ENCODE measurements at places on chromosomes 6 and 20.

DNA sequence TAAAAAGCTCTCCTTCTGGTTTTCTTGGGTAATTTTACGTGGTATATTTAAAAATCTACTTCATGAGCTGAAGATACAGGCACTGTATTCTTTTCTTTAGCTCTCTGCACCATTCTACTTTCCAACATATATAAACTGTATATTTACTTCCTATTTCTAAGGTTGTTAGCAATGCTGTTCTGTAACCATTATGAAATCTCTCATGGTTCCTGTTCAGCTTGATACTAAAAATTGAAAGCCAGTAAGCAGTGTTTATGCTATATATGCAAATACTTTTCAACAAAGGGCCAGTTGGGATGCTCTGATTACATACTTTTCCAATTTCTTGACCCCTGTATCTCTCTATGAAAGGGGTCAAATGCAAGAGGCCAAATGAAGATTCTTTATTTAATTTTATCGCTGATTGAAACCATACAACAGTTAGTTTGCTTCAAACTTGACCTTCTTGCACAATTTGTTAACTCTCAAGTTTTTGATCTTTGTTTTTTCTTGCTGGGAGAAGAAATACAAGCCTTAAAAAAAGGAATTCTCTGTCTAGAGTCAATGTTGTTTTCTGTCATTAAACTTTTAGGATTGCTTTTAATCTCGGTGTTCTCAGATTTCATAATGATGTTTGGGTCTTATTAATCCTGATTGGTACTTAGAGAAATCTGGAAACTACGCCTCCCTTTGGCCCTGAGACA is 223.2 kb downstream of the PRL start:
- DNase-seq: no peak

DNA sequence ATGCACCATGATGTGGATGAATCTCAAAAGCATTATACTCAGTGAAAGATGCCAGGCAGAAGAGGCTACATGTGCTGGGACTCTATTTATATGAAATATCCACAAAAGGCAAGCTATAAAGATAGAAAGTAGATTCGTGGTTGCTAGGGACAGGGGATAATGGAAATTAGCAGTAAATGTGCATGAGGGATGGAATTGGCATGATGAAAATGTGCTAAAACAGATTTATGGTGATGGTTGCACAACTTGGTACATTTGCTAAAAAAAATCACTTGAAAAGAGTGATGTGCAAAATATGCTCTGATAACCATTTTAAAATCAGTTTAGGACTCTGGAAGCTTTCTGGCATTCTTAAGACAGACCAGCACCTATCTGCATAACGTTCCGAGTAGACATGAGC is 61.6 kb downstream of the ALDH8A1 start:
- no peak for DNase-seq

- DNase-seq: no peak
These were observed 24.9 kb downstream of the SESN1 start for GRCh38 chr6:109069746-109070145.

- DNase-seq: no peak
These were observed 6.7 kb downstream of the TSHZ2 start for GRCh38 chr20:52978851-52979250.

- DNase-seq: no peak
These were observed 695 bp downstream of the ARHGAP18 start for GRCh38 chr6:129709196-129709768.

DNA sequence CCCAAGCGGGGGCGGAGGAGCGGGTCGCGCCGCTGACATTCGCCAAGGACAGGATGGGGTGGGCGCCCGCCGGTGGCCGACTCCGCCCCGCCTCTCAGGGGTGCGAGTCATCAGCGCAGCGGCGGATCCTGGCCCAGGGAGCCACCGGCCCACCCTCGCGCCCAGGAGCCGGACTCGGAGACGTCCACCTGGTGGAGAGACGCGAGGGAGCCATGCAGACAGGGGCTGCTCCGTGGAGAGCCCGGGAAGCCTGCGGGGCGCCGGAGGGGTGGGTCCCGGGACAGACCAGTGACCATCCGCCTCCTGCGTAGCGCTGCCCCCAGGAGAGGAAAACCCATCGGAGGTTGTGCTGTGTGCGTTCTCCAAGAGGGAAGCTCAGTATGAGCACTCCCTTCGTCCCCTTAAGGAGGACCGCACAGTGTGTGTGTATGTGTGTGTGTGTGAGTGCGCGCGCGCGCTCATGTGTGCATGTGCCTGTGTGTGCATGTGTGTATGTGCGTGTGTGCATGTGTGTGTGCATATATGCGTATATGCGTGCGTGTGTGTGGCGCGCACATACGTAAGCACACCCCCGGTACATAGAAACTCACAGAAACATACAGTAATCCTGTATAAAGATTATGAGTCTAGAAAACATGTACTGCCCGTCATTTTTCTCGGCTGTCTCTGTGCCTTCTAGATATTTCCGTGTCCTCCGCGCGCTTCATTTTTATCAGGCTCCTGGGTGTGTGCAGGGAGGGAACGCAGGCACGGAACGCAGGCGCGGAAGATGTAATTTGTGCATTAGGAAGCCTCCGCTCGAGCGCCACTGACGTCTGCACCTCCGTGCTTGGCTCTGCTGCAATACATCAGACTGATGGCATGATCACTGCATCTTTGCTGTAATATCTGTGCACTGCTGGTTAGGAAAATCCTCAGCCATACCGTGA is 158.9 kb downstream of the TBXT start:
- no peak for DNase-seq

- no peak for DNase-seq
These were observed 78.4 kb downstream of the ADTRP start for GRCh38 chr6:11700118-11700718.

GRCh38 chr6:21109391-21110178 is 484.0 kb upstream of the SOX4 start:
- no peak for DNase-seq

- DNase-seq: no peak
These were observed 123.5 kb downstream of the PRL start for GRCh38 chr6:22173311-22173710.

DNA sequence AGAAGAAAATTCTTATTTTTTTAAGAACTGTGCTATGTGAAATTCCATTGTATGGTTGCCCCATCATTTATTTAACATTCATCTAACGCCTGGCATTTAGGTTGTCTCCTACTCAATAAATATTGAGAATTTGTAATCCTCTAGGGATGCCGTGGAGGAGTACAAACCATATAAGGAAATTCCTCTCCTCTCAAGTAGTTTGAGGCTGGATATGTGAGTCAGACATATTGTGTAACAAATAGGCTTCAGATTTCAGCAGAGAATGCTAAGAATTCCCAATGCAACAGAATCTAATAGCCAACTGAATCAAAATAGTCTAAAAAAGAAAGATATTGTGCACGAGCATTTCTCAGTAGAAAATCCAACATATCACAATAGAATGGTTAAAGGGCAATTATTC is 174.7 kb downstream of the OTOR start:
- no peak for DNase-seq

- DNase-seq: no peak
These were observed 5.8 kb downstream of the SLC2A4RG start for GRCh38 chr20:63745424-63745805.

DNA sequence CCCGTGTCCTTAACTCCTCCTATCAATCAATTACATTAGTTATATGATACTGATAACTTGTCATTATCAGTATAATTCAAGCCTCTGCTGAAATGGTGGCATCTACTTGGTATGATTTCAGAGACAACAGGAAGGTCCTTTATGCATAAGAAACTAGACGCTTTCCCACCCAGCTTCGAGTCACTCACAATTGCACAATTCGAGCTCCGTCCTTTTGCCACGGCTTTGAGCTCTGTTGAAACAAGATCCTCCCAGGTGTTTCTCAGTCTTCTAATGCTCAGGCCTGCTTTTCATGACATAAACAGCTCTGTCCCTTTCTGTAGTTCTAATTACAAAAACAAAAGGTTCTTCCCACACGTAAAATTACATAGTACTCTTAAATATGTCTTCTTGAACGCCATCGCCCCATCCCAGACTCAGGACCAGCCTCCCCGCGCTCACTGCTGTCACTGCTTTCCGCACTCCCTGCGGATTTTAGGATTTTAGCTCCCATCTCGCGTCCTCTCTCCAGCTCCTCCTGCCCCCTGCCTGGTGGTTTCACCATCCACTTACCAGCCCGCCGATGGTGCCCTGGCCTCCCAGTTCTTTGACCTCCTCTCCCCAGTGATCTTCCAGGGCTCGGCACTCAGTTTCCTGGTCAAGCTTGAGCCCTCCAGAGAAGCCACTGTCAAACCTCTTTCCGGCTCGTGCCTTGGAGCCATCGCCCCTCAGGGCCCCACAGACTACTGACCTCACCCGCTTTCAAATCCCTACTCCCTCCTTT is 23.2 kb upstream of the PNPLA1 start:
- DNase-seq: no peak

- DNase-seq: no peak
These were observed 1.0 kb downstream of the PCIF1 start for GRCh38 chr20:45935416-45936046.

GRCh38 chr6:65123521-65123920 is 583.5 kb downstream of the EYS start:
- no peak for DNase-seq

- DNase-seq: no peak
These were observed 88.4 kb downstream of the HFE start for GRCh38 chr6:26175428-26176181.

- no peak for DNase-seq
These were observed 339.9 kb upstream of the RNF217 start for GRCh38 chr6:124622351-124622750.

DNA sequence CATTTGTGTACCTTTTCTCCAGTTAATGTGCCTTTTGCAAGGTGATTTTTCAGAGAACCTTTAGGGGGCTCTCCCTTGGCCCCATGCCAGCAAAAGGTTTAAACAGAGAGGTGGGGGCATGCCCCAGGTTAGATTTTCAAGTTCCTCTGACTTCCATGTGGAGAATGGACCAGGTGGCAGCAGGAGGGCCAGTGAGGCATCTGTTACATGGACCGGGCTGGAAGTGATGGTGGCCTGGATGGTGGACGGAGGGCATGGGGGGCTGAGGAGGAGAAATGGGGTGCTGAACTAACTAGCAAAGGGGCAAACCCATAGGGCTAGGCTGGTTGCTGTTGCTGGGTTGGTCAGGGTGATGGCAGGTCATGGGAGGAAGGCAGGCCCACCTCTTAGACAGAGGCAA is 20.7 kb upstream of the BPI start:
- DNase-seq: no peak

- no peak for DNase-seq
These were observed 139.6 kb downstream of the AIG1 start for GRCh38 chr6:143200167-143200770.

DNA sequence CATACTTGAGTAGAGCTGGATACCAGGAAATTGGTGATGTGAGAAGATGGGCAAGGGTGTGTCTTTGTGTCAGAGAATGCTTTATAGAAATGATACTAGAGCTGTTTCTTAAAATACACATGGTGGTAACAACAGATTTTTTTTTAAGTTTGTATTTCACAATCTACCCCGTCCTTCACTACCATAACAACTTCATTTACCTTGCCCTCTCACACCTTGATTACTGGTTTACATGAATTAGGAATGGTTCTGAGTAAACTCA is 45.4 kb downstream of the RARS2 start:
- no peak for DNase-seq

DNA sequence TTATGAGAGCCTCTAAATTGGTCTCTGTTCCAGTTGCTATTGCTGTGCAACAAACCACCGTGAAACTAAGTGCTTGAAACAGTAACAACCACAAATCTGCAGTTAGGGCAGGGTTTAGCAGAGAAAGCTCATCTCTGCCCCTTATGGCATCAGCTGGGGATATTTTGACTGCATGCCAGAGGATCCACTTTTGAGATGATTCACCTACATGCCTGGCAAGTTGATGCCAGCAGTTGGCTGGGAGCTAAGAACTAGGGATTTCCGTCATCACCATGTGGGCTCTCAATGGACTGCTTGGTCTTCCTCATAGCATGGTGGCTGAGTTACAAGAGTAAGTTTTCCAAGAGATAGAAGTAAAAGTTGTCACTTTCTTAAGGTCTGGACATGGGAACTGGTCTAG is 35.1 kb downstream of the PLCB4 start:
- DNase-seq: no peak

- DNase-seq: no peak
These were observed 44.5 kb downstream of the RAMACL start for GRCh38 chr6:166541876-166542579.

All from stimulated activated CD4-positive, alpha-beta T cell treated with anti-CD3 and anti-CD28 coated beads, Interleukin-1b, Interleukin-23, amount 100 ng/mL, for 1 hour (primary cell).